ENCODE measurements at places on chromosomes 7 and 10. TPM values are rescaled to one million over a fixed set of nuclear protein-coding genes. Genes with fewer than 3 reads are reported as not detected.

ITIH5 gene
- 2.3 TPM for total RNA-seq

- no peak for ATAC-seq
Measured at GRCh38 chr7:100007887-100008286, 7.5 kb upstream of the ZKSCAN1 start.

DNA sequence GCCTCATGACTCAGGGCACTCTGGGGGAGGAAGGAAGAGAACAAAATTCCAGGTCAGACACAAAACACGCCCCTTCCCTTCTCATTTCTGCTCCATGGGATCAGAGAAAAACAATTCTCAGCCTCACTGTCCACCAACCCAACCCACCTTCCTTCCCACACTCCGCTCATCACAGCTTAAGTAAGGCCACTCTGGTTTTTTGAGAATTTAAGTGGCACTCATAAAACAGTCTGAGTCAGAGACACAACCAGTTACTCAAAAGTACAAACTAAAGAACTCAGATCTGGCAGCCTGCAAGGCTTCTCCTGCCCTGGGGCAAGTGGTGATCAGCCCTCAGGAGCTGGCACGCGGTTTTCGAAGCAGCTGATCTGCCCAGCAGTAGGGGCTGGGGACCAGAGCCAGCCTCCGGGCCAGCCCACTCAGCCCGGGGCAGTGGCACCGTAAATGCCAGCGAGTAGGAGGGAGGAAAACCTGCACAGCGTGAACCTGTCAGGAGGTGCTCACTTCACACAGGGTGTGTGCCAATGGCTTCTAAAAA, 39.1 kb upstream of the ABLIM1 start:
- peak; percentile 81 for ATAC-seq

DNA sequence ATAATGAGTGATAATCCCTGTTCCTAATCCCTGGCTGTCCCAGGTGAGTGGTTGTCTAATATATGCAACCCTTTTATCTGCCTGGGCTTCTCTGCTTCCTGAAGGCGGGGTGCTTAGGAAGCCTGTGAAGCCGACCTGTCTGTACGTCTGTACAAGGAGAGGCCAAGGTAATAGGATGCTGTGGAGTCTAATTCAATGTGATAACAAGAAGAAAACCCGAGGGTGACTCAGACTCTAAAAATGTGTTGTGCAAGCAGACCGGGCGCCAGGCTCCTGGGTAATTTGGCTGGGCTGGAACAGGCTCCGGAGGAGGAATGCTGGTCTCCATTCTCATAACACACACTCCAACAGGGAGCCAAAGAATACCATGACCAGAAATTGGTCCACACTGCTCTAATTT, 43.6 kb downstream of the THNSL1 start:
- ATAC-seq: peak; percentile 70

GRCh38 chr7:100568176-100568895, 5.4 kb downstream of the SAP25 start:
- no peak for ATAC-seq

Measured in esophagus mucosa (tissue), 1 donor.